ENCODE measurements at places on chromosomes 2 and 18. TPM values are rescaled to one million over a fixed set of nuclear protein-coding genes. Genes with fewer than 3 reads are reported as not detected.

The CDH2 gene
- 60.1 TPM for total RNA-seq

The DSEL gene
- 0.43 TPM for total RNA-seq

The RFTN2 gene
- total RNA-seq = not detected

The RESP18 gene
- not detected for total RNA-seq

The COL5A2 gene
- 72.7 TPM for total RNA-seq

The CFAP53 gene
- 0.38 TPM for total RNA-seq

The RIT2 gene
- not detected for total RNA-seq

The LCT gene
- 0.05 TPM for total RNA-seq

The IGFBP2 gene
- 82.8 TPM for total RNA-seq

The SLC14A1 gene
- not detected for total RNA-seq

The PPP1R1C gene
- total RNA-seq = 0.86 TPM

The ONECUT2 gene
- total RNA-seq = 0.37 TPM

The MAP3K19 gene
- not detected for total RNA-seq

The NCKAP5 gene
- 0.83 TPM for total RNA-seq

The TGFA gene
- total RNA-seq = 4.9 TPM

The CLIP4 gene
- total RNA-seq = 19.6 TPM

The SCN7A gene
- not detected for total RNA-seq

The MYO5B gene
- total RNA-seq = 9.2 TPM

The CRIM1 gene
- total RNA-seq = 157 TPM

The TMEM169 gene
- total RNA-seq = 0.38 TPM

The AQP4 gene
- total RNA-seq = not detected

The CAPN14 gene
- 0.05 TPM for total RNA-seq

The IL36A gene
- not detected for total RNA-seq

The ANTXR1 gene
- 137 TPM for total RNA-seq

The GNAL gene
- total RNA-seq = 5.8 TPM

The CLK1 gene
- 35.3 TPM for total RNA-seq

The MAP3K2 gene
- 20.2 TPM for total RNA-seq

The TWSG1 gene
- total RNA-seq = 17.3 TPM

The NEURL3 gene
- 0.62 TPM for total RNA-seq

The CCDC85A gene
- total RNA-seq = 0.32 TPM

The PASK gene
- total RNA-seq = 7.5 TPM

The EMILIN2 gene
- 12.8 TPM for total RNA-seq

The KIF1A gene
- 1.4 TPM for total RNA-seq

The MC5R gene
- not detected for total RNA-seq

The C2orf66 gene
- not detected for total RNA-seq

Measured in A549 treated with Hydrocortisone at 1 μM for 4 hours (cell line).